ENCODE measurements at places on chromosomes 1 and 21. TPM values are rescaled to one million over a fixed set of nuclear protein-coding genes. Genes with fewer than 3 reads are reported as not detected.

- no peak overlapping the region for H3K27ac ChIP-seq
- H3K36me3 ChIP-seq, result no peaks in the 10 kb centered on the region
- DNase-seq, result no peak
- no peak overlapping the region for H3K4me3 ChIP-seq
Observed at GRCh38 chr1:184164536-184164935, 113.0 kb downstream of the TSEN15 start.

- peaks cover 14% of the 10 kb centered on the region for H3K27me3 ChIP-seq
- no peak for DNase-seq
- H3K4me1 ChIP-seq, result no peaks in the 10 kb centered on the region
- H3K4me3 ChIP-seq, result no peak overlapping the region
- H3K36me3 ChIP-seq, result no peaks in the 10 kb centered on the region
Observed at GRCh38 chr1:33641104-33641830, 168.8 kb downstream of the ZSCAN20 start.

DNA sequence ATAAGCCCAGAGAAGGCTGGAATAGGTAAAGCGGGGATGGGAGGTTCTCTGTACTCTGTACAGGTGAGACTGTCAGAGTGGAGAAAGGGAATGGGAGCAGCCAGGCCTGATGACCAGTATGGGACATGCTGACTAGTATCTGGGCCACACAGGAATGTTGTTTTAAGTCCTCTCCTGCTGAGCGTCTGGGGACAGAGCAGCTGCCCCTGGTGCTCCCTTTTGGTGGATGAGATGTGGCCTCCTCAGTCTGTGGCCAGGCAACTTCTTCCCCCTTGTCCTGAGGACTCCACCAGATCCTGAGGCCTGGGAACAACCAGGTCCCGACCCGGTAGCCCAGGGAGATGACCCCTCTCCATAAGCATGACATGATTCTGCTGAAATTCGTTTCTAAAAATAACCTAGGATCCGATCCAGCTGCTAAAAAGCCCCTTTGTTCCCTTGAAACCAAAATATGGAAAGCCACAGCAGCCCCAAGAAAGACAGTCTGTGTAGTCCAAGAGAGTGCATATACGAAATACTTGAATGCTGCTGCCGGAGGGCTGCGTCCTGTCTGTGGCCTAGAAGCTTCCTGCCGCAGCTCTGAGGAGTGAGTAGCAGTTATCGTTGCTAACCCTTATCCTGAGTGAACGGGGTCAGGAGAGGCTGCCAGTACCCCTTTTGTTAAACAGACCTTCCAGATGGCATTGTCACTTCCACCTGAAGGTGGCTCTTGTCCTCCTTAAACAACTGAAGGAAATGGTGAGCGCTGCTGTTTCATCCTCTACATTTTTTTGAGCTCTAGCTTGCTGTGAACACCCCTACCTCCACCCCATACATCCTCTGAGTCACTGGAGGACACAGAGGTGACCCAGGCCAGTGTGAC, 47.1 kb downstream of the ATP2B4 start:
- H3K36me3 ChIP-seq, result no peaks in the 10 kb centered on the region
- no peak overlapping the region for H3K4me3 ChIP-seq
- H3K4me1 ChIP-seq, result peaks cover 99% of the 10 kb centered on the region
- H3K27ac ChIP-seq, result peak overlapping the region; percentile 83
- no peaks in the 10 kb centered on the region for H3K27me3 ChIP-seq

DNA sequence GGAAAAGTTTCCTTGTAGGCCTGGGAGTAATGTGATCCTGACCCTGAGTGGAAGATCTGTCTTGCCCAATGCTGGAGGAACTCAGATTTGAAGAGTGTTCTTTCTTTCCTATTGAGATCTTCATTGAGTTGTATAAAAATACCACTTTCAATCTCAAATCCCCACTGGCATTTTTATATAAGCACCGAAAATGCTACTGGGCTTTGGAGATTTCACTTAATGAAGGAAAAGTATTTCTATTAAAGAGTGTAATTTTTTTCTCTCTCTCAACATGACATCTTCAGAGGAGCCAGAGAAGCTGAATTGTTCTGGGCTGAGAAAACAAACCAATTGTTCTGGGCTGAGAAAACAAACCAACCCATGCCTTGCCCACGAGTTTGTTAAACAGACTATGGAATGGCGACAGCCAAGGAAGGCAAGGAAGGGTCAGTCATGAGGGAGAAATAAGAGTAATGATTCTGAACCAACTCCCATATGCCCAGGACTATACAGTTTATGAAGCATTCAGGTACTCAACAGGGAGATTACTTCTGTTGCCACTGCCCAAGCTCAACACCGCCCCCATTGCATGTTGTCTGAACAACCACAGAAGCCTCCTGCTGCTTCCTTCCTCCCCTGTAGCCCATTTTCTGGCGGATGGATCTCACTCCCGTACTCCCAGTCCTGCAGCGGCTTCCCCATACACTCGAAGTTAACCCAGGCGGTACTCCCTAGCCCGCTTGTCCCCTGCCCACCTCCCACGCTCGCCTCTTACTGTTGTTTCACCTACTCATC, 103.2 kb downstream of the BEND5 start:
- no peak overlapping the region for H3K4me3 ChIP-seq
- H3K27ac ChIP-seq, result no peak overlapping the region
- H3K27me3 ChIP-seq, result no peaks in the 10 kb centered on the region
- H3K36me3 ChIP-seq, result no peaks in the 10 kb centered on the region

Gene HIVEP3
- 3.3 TPM for polyA plus RNA-seq

Gene CFAP45
- 1.2 TPM for polyA plus RNA-seq

Gene PLXNA2
- polyA plus RNA-seq, result 2.4 TPM
